RWPE2 (cell line): ENCODE measurements at places on chromosomes 11 and 22.

DNA sequence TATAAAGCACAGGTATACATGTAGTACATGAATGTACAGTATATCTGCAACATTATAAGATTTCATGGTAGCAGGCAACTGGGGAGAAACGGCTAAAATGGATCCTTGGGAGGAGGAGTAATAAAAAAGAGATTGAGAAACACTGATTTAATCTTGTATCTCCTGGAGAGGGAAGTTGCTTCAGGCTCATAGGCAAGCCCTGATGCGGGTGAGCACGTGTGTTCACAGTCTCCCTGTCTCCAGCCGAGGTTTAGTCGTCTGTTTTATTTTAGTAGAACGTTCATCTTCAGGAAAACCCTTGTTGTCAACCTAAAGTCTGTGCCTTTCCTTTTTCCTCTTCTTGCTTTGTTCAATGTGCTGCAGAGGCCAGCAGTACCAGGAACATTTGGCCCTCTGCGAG lies 21.8 kb upstream of the SLC25A18 start:
- no peak for DNase-seq

- peak; percentile 92 for DNase-seq
Measured at GRCh38 chr11:65793144-65793581, 6.3 kb downstream of the OVOL1 start.

DNA sequence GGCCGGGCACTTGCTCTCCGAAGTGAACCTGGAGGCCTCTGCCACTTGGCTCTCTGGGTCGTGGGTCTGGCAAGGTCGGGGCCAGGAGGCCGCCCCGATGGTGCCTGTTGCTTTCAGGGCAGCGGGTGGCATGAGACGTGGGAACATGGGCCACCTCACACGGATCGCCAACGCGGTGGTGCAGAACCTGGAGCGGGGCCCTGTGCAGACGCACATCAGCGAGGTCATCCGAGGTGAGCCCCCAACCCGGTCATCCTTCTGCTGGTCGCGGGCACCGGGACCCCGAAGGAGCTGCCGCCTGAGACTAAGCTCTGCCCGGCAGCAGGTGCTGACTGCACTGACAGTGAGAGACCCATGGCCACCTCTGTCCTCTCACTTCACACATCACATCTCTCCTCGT lies 40.0 kb downstream of the SBF1 start:
- DNase-seq, result peak; percentile 55

DNA sequence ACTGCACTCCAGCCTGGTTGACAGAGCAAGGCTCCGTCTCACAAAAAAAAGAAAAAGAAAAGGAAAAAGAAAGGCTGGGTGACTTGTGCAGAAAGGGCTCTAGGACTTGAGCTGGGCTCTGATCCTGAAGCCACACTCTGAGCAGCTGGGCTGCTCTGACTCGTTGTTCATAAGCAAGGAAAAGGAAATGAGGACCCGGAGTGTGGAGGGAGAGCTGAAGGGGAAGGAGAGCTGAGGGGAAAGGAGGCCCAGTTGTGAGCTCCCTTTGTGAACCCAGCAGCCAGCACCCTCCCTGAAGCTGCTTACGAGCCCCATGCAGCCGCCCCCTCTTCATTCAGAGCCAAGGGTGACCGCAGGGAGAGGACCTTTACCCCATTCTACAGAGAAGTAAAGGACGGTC lies 12.3 kb upstream of the SH3BP1 start:
- DNase-seq, result no peak

- DNase-seq, result no peak
Measured at GRCh38 chr11:19199771-19200170, 2.0 kb downstream of the CSRP3 start.

DNA sequence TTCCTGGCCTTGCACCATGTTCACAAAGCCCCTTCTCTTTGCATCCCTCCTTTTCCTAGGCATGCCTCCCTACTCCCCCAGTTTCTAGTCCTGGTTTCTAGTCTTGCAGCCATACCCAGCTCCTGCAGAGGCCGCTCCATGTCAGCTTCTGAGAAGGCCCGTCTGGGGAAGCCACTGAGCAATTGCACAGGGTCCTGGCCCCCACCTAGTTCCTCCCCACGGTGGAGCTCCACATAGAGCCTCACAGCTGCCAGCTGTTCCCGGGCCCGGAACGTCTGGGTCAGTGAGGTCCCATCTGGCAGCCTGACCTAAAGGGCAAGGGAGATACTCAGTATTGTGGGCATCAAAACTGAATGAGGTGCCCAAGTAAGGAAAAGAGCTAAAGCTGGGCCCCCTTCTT lies 2.2 kb downstream of the UBXN1 start:
- no peak for DNase-seq

GRCh38 chr11:68401856-68402255 lies 58.7 kb upstream of the PPP6R3 start:
- DNase-seq, result no peak

- no peak for DNase-seq
Measured at GRCh38 chr11:102853956-102854355, 10.5 kb upstream of the MMP3 start.

DNA sequence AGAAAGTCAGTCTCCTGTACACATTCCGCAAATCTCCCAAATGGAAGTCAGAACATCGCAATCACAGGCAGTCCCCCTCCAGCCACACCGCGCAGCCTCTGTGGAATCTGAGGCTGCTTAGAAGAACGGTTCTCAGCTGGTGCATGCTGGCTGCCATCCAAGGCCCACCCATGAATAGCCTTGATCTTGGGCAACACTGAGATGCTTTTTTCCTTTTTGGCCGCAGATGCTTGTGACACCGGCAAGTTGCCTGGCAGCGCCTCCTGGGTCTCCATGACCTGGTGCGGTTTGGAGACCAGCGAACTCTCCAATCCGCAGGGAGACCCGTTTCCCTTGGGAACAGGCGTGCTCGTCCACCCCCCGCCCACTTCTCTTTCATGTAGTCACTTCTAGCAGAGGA lies 26.3 kb upstream of the PHF21B start:
- no peak for DNase-seq

DNA sequence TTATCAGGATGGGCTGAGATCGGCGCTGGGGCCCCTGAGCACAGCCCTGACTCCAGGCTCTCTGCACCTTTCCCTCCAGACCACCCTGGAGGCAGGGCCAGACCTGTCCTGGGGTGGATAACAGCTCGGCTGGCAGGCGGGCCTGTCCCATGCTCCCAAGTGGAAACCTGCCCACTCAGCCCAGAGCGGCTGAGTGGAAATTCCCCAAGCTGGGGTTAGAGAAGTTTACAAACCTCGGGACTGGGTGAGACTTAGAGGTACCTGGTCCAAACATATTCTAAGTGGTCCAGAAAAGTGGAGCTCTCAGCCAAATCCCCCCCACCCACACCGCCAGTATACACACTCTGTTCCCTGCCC lies 4.8 kb upstream of the FXYD2 start:
- DNase-seq, result no peak

DNA sequence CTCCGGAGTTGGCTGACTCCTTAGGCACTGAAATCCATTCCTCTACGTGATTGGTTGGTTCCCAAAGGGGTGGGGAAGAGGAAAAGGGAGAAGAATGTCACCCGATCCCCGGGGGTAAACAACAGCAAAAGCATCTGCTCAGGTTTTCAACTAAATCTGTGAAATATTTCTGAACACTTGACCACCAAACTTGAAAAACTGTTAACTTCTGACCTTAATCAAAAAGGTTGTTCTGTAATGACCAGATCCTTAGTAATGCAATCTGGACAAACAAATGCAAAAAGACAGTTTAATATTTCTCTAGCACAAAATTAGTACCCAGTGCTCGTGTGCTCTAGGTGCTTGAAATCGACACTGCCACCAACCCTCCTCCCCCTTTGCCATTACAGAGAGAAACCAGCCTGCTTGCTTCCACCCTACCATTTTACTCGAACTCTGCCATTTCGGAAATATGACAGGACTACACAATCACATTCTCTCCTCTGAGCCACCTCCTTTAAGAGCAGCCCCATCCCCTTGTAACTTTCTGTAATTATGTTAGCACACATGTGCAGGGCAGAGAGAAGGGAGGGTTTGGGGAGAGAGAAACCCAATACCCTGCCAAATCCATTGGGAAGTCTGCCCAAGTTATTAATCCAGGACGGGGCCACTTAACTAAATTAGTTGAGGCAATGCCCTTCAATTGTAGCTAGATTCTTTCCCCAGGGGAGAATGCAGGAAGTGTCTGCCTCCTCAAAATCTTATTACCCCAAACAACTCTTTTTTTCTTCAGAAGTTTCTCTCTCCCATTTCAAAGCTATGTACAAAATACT lies 113.8 kb downstream of the RBFOX2 start:
- DNase-seq, result peak; percentile 64

GRCh38 chr11:120689596-120690275 lies 178.2 kb downstream of the GRIK4 start:
- DNase-seq, result no peak

- no peak for DNase-seq
Measured at GRCh38 chr11:60924110-60924905, at the start of gene TMEM132A. Gene TMEM132A (plus strand): TSS chr11:60924460. CDS start chr11:60924634, 174 bp downstream.

- no peak for DNase-seq
Measured at GRCh38 chr11:17570034-17570433, 23.0 kb downstream of the OTOG start.

GRCh38 chr11:42823546-42823945 lies 488.2 kb upstream of the API5 start:
- no peak for DNase-seq

DNA sequence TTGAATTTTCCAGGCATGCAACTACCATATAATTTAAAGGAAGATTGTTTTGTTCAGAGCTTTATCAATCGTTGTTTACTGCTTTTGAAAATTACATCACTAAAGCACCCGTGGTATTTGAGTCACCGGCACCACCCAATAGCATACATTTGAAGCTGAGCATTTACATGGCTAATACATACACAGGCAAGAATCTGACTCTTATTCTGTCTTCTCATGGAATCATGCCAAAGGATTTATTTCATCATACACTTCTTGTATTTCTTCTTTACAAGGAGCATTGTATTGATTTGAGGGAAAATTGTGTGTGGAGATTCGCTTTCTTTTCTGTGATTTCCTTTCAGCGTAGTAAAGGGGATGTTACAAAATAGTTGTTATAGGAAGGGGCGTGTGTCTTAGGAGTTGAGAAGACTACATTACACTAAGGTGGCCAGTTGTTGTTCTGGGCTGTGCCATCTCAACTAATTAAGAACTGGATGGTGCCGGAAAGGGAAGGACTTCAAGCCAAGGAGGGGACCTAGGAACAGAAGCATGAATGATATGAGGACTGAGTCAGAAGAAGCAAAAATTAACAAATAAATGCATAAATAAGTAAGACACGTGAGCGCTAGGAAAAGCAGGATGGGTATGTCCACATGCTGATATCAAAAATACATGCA lies 12.9 kb upstream of the CD3E start:
- DNase-seq, result no peak

DNA sequence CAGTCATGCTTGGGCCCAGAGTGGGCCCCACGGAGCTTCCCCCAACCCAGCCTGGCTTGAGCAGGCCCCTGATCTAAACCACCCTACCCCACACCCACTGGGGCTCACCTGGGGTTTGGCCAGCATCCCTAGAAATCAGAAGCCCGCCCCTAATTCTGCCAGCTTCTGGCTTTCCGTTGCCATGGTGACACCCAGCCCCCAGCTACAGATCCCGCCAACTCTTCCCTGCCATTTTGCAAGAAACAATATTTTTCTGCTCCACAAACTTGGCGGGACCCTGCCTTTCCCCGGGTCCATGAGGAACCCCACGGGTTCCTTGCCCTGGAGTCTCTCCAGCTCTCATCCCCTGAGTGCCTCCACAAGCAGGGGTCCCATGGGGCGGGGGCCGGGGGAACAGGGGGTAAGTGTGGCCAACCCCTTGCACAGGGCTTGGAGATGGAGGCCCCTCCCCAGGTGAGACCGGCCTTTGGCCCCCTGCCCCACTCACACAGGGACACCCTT lies 90.0 kb downstream of the CDKN1C start:
- DNase-seq, result no peak
